ENCODE measurements at places on chromosomes 12 and 14.

GRCh38 chr12:57552306-57552651 lies 2.4 kb downstream of the KIF5A start:
- DNase-seq: no peak

DNA sequence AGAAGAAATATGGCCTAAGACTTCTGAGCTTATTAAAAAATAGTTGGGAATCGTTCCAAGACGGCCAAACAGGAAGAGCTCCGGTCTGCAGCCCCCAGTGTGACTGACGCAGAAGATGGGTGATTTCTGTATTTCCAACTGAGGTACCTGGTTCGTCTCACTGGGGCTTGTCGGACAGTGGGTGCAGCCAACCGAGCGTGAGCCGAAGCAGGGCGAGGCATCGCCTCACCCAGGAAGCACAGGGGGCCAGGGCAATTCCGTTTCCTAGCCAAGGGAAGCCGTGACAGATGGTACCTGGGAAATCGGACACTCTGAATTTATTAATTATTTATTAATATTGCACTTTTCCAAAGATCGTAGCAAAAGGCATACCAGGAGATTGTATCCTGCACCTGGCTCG lies 857.8 kb downstream of the C12orf50 start:
- DNase-seq: no peak

GRCh38 chr12:125282921-125283320 lies 217.7 kb downstream of the AACS start:
- DNase-seq: no peak

GRCh38 chr12:124404162-124404784 lies 109.4 kb downstream of the RFLNA start:
- DNase-seq: no peak

- no peak for DNase-seq
These were observed 8.7 kb downstream of the ASPG start for GRCh38 chr14:104094056-104094708.

DNA sequence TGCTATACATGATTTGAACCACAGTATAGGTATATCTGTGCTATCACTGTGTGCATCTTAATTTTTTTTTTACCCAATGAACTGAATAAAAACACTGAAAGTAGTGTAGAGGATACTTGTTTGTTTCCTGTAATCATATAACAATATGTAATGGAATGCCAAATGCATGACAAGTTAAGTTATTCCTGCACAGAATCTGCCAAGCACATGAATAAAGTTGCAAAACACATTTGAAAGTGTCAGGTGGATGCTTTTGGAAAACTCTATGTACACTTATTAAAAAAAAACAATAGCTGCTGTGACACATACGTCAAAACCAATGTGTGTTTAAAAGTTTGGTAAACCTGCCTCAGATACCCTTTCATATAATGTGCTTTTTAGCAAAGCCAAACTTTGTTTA lies 1638.1 kb upstream of the SEL1L start:
- DNase-seq: no peak

DNA sequence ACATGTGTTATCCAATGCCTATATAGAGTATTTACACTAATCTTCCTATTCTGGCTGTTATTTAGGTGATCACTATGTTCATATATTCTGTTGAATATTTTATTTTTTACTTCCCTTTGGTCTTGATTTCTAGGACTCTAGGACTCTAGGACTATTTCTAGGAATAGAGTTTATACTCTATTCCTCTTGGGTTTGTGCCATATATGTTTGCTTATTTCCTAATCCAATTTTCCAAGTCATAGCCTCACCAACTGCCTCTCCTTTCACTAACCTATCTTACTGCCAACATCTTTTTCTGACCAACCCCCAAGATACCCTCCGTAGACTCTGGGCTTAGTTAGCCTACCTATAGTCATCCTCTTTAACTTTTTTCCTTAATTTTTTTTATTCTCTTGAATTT lies 28.5 kb downstream of the ARF6 start:
- no peak for DNase-seq

DNA sequence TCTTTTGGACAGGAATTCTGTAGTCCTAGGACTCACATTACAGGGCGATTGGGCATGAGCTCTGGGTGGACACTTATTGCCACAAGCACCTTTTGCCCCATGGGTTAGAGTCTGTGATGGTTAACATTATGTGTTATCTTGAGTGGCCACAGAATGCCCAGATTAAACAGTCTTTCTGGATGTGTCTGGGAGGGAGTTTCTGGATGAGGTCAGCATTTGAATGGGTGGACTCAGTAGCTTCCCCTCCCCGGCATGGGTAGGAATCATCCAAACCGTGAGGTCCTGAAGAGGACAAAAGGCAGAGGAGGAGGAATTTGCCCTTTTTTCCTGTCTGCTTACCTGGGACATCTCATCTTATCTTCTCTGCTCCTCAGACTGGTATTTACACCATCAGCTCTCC lies 85.6 kb downstream of the BMP4 start:
- no peak for DNase-seq

DNA sequence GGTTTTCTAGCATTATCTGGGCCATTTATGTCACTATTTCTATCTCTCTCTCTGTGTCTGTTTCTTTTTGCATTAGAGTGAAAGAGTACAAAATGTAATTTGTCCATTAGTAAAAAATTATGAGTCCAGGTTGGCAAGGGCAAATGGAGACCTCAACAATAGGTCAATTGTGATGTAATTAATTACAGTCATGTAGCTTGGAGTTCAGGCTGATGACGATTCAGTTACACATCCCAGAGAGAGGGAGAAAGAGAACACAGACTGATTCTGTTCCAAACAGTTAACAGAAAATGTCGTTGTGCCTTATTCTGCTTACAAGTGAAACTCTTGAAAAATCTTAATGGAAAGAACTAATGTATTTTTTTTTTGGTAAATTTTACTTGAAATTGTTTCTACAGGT lies 83.3 kb downstream of the ATXN7L3B start:
- no peak for DNase-seq

DNA sequence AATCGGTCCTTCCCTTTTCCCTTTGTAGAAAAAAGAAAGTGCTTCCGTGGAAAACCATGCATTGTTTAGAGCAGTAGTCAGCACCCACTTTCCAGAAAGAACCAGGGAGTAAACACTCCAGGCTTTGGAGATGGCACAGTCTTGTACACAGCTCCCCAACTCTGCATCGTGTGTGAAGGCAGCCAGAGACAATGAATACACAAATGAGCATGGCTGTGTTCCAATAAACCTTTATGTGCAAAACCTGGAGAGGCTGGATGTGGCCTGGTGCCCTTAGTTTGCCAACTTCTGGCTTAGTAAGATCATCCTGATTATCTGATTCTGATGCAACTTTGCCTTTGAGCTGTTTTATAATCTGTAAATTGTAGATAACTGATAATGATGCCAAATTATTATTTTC lies 463.4 kb upstream of the TMEM132C start:
- no peak for DNase-seq

- no peak for DNase-seq
These were observed 293.5 kb downstream of the SLC6A15 start for GRCh38 chr12:84619053-84619571.

DNA sequence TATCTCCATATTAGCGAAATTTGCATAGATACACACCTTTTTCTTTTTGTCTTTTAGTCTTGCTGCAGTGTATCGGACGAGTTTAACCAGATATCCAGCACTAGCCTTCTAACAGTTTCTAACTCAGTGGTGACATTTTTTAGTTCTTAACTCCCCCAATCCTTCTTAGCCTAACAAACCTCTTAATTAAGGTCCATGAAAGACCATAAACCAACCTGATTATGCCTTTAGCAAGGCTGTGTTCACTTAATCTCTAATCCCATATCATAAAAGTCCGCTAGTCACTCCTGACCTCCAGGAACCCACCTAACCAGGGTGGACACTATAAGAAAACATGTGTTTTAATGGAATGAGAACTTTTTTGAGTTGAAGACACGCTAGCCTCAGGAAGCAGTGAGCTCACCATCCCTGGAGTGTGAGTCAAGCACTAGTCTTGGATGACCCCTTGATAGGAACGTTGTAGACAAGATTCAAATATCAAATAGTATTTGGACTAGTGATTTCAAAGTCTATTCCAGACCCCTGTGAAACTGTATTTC lies 9.5 kb downstream of the CDKN1B start:
- DNase-seq: no peak

DNA sequence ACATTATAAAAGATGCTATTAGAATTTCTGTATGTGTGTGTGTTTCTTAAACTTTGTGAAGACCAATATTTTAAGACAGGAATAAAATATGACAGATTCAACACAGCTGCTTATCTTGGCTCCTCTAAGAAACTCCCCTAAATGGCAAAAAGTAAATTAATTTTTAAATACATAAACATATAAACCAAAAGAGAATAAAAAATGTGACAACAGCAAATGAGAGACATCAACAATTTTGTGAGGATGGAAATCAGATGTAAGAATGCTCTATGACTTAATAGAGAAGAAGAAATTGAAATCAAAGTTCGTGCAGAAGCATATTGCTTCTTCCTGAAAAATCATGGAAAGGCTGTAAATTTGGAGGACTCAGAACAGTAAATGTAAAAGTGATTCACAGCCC lies 1083.8 kb downstream of the FLRT2 start:
- DNase-seq: peak; percentile 47

DNA sequence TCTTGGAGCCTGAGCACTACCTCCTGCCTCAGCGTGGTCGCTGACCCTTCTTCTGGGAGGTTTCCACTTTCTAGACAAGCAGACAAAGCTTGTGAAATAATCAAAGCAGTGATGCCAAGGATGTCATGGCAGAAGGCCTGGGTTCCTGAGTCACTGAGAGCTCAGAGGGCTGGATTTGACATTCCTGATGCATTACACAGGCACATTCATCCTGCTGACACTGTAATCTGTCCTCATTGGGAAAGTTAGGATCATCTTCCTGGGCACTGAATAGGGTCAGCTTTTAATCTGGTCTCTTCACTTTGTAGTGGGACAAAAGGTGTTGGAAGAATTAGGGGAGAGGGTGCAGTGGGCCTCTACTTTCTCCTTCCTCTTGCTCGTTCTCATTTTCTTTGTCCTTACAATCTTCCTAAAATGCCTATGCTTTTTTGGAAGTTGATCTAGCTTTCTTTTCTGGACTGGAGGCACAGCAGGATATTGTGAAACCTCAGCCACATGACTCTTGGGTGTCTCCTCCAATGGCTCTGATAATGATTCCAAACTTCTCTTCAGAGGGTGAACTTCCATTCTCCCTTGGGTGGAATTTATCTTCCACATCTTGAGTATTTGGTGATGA lies 29.6 kb downstream of the EEA1 start:
- DNase-seq: no peak

DNA sequence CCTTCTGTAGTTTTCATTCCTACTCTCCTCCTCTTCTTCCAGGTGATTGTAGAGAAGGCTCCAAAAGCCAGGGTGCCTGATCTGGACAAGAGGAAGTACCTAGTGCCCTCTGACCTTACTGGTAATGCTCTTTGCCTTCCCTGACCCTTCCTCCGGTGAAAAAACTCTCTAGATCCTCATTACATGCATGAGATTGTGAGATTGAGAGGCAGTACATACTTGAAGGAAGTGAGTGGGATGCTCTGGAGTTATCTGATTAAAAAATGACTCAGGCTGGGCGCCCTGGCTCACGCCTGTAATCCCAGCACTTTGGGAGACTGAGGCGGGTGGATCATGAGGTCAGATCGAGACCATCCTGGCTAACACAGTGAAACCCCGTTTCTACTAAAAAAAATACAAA lies 5.3 kb downstream of the GABARAPL1 start:
- DNase-seq: no peak

DNA sequence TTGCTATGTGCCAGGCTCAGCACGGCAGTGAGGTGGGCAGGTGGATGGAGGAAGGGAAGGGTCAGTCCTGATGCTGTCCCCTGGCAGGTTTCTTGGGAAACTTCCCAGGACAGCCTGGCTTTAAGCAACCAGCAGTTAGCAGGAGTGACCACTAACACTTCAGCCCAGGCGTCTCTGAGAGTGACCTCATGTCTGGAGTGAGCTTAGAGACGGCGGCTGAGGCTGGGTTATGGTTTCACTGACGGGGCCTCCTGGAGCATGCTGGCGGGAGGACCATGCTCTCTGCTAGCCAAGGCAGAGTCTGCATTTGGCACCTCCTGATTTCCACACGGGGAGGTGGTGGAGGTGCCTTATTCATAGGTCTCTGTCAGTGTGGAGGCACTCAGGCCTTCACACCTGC lies 2.5 kb downstream of the HHIPL1 start:
- no peak for DNase-seq

GRCh38 chr14:74528406-74528805 lies 34.8 kb downstream of the ISCA2 start:
- no peak for DNase-seq

GRCh38 chr14:51684760-51685159 lies 33.0 kb downstream of the FRMD6 start:
- no peak for DNase-seq

DNA sequence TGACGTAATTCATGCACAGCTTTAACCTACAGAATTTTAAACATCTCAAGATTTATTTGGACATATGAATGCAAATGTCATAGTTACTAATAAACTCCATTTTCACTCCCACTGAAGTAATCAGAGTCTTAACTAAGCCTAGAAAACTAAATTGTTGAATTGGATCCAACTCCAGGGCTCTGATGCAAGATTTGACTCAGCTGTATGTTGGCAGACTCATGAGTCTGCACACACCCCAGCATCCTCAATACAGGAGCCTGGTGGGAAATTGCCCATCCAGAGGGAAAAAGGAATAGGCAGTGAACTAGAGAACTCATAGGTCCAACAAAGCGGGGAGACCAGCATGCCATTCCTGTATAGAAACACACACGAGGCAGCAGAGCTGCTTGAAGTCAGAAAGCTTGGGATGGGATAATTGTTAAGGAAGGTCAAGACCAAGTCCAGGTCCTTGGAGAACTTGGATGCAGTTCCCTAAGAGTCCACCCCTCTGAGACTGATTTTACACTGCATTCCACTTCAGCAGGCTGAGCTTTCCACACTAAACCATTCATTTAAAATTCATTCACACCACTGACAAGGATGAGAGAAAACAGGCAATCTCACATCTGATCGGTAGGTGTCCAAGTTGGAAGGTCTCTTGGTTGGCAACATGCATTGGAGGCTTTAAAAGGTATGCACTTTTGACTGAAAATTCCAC lies 14.4 kb downstream of the TMTC1 start:
- no peak for DNase-seq

DNA sequence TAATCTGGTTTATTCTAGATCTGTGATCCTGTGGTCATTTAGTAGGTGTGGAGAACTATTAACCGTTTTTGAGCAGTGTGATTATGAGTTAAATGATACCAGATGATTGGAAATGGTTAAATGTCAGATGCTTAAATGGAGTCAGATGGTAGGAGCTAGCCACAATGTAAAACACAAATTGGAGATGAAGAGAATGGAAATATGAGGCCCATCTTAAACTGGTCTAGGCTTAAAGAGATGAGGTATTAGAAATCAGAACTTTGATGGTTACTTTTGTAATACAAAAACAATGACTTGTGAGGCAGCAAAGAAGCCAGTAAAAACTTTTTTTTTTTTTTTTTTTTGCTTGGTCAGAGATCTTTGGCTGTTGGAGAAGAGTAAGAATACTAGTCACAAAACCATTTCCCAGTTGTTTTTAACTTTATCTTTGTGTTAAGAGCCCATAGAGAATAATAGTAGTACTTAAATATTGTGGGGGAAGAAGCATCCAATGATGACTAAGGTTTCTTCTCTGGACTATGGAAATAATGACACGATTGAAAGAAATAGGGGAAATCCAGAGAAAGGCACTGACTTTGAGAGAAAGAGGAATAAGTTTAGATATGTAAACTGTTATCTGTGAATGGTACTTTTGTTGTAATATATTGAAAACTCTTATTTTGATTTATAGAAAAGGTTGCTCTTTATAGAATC lies 95.9 kb downstream of the WNK1 start:
- no peak for DNase-seq

GRCh38 chr14:71711619-71712018 lies 220.6 kb upstream of the RGS6 start:
- DNase-seq: no peak

- no peak for DNase-seq
These were observed 1.1 kb upstream of the TM9SF1 start for GRCh38 chr14:24196071-24197055.
